ENCODE measurements at places on chromosomes 5 and 9.

GRCh38 chr5:36877667-36878391, 1.3 kb downstream of the NIPBL start:
- peak; percentile 42 for DNase-seq

DNA sequence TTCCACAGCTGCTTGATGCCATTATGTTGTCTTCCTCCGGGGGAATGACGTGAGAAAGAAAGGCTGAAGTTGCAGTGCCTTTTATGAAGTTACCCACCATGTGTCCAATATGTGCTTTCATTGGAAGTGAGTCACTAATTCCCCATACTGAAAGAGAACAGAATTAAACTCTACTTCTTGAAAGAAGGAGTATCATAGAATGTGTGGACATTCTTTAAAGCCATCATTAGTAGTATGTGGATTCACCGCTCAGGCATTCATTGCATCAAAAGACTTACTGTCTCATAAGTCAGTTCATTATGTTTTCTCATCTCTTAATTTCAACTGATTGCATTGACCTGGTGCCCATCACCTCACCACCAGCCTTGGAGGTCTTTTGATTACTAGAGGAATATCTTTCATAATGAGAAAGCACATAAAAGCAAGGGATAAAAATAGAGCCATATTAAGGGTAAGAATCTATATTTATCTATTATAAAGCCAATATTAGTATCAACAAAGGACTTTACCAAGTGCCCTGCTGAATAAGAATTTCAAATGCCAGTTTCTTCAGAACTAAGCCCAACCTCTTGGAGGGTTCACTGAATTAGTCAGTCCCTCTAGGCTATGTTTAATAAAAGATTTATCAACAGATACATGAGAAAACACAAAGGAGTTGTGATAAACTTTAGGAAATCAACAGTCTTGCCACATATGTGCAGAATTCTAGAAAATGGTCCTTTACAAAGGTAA, 516.1 kb downstream of the NTRK2 start:
- DNase-seq, result no peak

DNA sequence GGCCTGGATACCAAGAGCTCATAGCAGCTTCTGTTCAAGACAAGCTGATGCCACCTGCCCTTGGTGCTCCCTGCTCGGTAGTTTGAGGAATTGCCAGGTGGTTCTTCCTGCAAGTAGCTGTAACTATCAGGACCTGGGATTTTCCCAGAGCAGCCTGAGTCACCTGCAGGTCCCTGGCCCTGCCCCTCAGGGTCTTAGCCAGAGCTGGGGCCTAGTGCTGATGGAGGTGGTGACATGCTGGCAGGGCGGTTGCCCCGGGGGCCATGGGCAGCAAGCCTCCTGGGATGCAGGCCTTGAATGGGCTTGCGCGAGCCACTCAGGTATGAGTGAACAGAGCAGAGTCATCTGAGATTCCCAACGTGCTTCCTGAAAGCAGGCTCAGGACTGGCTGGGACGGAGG, 262.3 kb downstream of the HSPA4 start:
- DNase-seq, result no peak

DNA sequence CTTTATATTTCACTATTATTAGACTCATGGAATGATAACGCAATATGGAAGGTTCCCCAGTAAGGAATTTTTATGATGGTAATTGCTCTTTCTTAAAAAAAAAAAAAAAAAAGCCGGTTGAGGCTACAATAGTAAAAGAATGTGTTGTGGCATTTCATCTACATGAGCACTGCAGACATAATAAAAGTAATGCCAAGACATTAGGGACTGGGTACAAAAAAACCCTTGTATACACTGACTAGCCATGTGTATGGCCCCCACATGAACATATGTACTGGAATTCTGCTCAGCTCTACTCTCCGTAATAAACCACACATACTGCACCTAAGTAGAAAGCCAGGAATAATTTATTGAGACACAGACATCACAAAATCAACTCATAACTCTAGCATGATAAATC, 218.4 kb downstream of the ADAMTS6 start:
- DNase-seq, result no peak

DNA sequence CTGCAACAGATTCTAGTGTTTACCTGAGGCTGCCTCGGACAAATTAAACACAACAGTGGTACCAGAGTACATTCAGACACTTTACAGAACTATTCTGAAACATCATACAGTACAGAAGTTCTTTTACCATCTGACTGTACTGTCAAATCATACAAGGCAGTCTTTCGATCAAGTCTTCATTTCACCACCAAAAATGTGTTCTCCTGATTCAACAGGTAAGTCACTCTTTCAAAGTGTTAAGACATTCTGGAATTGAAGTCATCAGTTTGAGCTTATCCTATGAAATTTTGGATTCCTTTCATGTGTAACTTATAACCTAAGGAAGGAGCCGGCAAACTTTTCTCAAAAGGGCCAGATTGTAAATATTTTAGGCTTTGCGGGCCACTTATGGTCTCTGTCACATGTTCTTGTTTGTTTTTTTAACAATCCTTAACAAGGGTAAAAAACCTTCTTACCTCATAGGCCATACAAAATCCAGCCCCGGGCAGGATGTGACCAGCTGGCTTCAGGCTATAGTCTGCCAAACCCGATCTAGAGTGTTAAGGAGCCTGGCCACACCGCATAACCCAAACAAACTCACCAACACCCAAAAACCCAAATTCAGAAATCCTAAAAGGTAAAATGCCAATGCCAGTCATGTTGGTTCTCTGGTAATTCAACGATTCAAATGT, 151.6 kb downstream of the DENND1A start:
- DNase-seq, result no peak

- DNase-seq, result no peak
Measured at GRCh38 chr5:14465776-14466175, 115.8 kb upstream of the OTULINL start.

DNA sequence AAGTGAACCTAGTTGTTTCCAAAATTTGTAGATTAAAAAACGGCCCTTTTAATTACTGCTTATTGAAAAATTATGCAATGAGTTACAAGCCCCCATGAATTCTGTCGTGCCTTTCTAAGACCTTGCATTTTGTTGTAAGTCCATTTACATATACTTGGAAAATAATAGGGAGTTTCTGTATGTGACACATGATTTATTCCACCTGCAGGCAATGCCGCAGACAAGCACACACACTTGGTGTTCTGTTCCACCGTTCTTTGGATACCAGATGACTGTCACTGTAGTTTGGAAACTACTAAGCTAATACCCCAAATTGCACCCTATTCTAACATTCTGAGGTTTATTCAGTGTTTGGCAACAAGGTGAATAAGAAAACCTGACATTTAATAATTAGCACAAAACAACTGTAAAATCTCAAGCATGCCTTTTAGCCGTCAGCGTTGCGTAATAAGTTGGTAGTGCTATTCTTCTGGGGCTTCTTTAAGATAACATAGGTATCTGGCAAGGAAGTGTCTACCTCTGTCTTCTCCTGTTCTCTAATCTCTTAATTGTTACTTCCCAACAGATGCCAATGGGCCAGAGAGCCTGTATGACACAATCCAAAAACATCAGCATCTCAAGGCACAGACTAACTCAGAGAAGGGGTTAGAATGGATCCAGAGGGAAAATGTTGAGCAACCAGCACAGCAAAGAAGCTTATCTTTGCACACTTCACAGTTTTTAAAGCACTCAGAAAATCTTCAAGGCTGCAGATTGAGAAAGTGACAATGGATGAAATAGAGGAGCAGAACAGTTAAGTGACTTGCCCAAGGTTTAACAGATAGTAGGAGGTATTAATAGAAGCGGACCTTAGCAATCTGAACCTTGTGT, 48.2 kb upstream of the DPYSL3 start:
- DNase-seq, result no peak

- DNase-seq, result no peak
Measured at GRCh38 chr9:129930743-129931142, 95.5 kb downstream of the USP20 start.

DNA sequence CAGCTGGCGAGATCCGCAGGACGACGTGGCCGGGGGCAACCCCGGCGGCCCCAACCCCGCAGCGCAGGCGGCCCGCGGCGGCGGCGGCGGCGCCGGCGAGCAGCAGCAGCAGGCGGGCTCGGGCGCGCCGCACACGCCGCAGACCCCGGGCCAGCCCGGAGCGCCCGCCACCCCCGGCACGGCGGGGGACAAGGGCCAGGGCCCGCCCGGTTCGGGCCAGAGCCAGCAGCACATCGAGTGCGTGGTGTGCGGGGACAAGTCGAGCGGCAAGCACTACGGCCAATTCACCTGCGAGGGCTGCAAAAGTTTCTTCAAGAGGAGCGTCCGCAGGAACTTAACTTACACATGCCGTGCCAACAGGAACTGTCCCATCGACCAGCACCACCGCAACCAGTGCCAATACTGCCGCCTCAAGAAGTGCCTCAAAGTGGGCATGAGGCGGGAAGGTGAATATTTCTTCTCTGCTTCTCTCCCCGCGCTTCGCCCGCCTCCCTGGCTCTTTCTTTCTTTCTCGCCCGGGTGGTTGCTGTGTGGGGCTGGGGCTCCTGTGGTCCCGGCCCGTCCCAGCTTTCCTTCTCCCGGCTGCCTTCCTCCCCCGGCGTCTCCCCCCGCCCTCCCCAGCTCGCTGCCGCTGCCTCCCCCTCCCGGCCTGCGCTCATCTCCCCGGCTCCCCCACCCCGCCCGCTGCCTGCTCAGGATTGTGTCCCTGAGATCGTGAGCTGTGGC, 2.2 kb downstream of the NR2F1 start:
- no peak for DNase-seq

DNA sequence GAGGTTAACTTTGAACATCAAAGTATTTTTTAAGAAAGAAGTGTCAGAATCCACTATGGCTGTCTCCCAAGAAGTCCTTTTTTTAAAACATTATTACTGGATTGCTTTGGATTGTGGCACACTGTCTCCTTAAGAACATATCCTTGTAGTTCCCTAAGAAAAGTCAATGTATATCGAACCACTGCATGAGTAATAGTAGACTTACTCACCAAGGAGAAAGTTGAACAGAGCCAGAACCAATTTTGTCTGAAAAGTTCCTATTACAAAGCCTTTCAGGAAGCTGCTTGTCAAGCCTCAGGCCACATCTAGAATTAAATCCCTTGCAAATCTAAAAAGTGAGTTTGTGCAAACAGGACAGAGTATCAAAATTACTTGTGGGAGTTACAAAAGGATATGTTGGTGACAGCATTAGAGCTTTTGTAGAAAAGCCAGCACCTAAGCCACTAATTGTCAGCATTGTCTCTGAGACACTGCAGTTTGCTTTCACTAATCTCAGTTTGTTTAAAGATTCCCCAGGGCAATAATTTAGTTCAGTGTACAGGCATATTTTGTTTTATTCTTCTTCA, 195.4 kb downstream of the MPDZ start:
- no peak for DNase-seq

DNA sequence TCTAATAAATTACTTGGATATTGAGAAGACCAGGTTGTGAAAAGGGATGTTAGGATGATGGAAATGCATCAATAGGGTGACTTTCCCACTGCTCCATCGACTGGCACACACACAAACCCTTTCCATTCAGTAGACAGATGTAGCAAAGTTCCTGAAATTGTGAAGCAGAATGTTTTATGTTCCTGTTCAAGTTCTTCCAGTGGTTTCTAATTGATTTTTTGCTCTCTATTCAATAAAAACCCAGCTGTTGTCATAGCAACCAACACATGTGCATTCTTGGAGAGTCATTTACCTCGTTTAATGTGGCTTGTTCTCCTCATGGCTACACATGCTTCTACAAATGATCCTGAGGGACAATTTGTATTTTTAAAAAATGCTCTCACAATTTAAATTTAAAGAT, 244.6 kb downstream of the RAB3C start:
- no peak for DNase-seq

GRCh38 chr9:130445268-130445983, 665 bp downstream of the ASS1 start:
- no peak for DNase-seq

DNA sequence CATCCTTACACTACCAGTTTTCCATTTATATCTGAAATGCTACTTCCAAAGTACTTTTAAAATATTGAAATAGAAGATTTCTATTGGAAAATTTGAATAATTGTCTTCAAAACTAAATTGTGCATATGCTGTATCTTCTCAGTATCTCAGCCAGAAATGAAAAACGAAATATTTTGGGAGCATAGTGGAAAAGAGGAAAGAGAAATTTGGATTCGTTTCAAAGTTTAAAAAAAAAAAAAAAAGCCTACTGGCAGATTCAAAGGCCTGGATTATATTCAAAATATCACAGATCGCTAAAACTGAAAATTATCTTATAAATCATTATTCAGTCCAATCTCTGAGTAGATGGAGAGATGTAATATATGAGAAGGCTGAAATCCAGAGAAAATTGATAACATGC, 440.7 kb downstream of the TAF11L14 start:
- DNase-seq, result no peak

DNA sequence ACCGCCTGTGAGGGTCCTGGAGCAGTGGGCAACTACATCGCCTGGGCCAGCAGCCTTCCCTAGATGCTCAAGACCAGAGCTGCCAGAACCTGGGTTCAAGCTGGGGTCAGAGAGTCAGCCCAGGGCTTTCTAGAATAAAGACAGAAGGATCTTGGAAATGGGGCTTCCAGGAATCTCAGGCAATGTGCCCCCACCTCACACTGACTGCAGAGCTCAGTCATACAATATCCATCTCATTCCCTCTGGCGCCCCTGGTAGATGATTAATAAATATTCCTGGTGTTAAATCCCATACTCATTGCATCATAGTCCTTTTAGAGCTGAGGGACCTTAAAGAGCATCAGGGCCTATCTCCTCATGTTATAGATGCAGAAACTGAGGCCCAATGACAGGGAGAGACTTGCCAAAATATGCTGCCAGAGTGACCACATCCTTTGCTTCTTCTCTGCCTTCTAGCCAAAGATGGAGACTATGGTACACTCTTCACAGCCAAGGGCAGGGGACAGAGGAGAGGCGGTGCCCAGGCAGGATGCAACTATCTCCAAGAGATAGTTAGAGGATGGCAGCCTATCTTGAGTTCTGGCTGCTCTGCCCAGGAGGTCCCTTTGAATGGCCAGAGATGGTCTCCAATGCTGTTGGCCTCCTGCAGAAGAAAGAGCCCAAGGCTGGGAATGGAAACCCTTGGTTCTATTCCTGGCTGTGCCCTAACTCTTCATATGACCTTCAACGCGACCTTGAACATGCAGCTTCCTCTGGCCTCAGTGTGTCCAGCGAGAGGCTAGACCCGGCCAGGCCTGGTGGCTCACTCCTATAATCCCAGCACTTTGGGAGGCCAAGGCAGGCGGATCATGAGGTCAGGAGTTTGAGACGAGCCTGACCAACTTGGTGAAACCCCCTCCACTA, 36.2 kb upstream of the IL17B start:
- DNase-seq, result no peak

GRCh38 chr5:32187675-32188074, 13.6 kb upstream of the GOLPH3 start:
- DNase-seq, result no peak

DNA sequence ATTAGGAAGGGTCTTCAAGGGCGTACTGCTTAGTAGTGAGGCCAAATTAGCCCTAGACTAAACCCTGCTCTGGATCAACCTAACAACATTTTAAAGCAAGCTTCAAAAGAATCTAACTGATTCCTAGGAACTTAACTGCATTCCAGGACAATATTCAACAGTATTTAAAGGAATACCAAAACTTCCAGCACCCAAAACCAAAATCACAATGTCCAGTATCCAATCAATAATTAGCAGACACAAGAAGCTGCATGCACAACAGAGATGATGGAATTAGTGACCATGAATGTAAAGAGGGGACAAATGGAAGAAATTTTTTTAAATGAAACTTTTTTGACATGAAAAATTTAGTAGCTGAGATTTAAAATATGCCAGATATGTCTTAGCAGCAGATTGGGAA, 53.9 kb downstream of the CETN3 start:
- no peak for DNase-seq
